Epithelial cell of proximal tubule (primary cell): ENCODE measurements at places on chromosomes 3 and 15. TPM values are rescaled to one million over a fixed set of nuclear protein-coding genes. Genes with fewer than 3 reads are reported as not detected.

The TIGIT gene
- total RNA-seq: not detected in 2 replicates

GRCh38 chr3:117914540-117915100 is 1120.0 kb downstream of the IGSF11 start:
- no peak for DNase-seq

- DNase-seq: no peak
Observed at GRCh38 chr3:172208586-172209332, 169.4 kb downstream of the FNDC3B start.

DNA sequence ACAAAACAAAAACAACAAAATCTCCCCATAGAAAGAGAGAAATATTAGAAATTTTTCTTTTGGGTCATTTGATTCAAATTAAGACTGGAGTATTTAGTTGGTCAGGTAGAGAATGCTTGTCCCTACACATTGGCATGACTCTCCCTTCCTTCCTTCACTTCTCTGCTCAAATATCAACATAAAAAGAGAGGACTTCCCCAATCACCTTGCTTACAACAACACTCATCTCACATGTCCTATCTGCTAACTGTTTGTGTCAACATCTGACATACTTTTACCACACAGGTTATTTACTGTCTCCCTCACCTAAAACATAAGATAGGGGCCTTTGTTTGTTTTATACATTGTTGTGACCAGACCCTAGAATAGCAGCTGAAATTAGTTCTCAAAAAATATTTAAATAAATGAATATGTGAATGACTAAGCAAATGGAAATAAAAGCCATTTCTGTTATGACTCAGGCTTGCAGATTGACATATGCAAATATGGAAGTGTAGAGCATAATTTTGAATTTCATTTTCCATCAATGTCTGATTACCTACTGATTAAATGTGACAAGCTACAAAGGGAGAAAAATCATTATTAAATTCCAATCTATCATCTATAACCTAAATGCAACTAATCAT is 304.8 kb downstream of the CTNNB1 start:
- no peak for DNase-seq

DNA sequence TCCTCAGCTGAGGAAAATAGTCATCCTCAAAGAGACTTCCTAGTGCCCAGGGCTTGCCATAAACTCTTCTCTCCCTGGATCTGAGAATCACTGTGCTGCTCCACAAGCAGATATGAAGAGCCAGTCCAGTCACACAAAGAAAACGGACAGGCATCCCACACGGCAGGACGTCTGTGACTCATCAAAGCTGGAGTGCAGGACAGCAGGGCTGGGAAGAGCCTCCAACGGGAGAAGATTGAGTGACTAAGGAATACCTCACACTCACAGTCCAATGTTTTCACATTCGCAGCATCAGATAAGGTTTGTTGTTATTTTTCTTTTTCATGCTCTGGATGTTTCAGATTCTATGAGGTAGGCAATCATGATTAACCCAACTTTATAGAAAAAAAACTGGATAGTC is 57.8 kb downstream of the NEK10 start:
- peak; percentile 36 for DNase-seq

DNA sequence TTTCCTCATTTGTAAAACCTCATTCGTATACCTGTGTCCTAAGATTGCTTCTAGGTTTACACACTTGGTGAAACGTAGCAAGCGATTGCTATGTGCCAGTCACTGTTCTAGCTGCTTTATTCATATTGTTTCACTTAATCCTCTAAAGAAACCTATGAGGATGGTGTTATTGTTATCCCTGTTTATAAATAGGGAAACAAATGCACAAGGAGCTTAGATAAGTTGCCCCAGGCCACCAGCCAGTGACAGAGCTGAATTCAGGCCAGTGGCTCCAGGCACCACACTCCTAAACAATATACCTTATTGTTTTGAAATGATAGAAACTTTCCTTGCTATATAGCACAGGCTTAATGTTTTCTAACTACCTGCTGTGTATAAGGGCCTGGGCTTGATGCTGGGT is 44.0 kb downstream of the LPP start:
- DNase-seq: no peak

GRCh38 chr3:131174752-131175151 is 148.1 kb downstream of the NEK11 start:
- no peak for DNase-seq

DNA sequence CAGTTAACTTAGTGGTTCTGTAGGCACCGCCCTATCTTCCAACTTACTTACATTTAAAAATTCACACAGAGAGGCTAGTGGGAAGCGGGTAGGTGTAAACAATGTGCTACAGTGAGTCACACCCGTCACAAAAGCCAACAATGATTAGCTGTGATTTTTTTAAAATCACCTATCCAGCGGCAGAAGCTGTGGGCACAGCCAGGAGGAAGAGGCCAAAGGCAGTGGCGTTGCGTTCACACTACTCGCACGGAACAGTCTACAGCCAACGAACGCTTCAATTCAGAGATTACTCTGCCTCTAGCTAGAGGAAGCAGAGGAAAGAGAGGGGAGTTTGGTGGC is 2.5 kb upstream of the NLGN1 start:
- peak; percentile 74 for DNase-seq
